ENCODE measurements at places on chromosomes 1 and 21. TPM values are rescaled to one million over a fixed set of nuclear protein-coding genes. Genes with fewer than 3 reads are reported as not detected.

- DNase-seq: no peak
- H3K27ac ChIP-seq: no peak overlapping the region
- H3K27me3 ChIP-seq: no peaks in the 10 kb centered on the region
- H3K4me3 ChIP-seq: no peak overlapping the region
- H3K36me3 ChIP-seq: no peaks in the 10 kb centered on the region
- no peaks in the 10 kb centered on the region for H3K4me1 ChIP-seq
Measured at GRCh38 chr1:175272361-175272760, 79.8 kb upstream of the KIAA0040 start.

GRCh38 chr1:121414905-121415304, 230.1 kb downstream of the SRGAP2C start:
- no peak for DNase-seq
- no peak overlapping the region for H3K27ac ChIP-seq
- no peaks in the 10 kb centered on the region for H3K27me3 ChIP-seq
- no peak overlapping the region for H3K4me3 ChIP-seq
- H3K36me3 ChIP-seq: no peaks in the 10 kb centered on the region

- no peak overlapping the region for H3K27ac ChIP-seq
- H3K4me1 ChIP-seq: no peaks in the 10 kb centered on the region
- H3K36me3 ChIP-seq: no peaks in the 10 kb centered on the region
- H3K27me3 ChIP-seq: no peaks in the 10 kb centered on the region
Measured at GRCh38 chr1:94531664-94532063, 9.9 kb downstream of the F3 start.

DNA sequence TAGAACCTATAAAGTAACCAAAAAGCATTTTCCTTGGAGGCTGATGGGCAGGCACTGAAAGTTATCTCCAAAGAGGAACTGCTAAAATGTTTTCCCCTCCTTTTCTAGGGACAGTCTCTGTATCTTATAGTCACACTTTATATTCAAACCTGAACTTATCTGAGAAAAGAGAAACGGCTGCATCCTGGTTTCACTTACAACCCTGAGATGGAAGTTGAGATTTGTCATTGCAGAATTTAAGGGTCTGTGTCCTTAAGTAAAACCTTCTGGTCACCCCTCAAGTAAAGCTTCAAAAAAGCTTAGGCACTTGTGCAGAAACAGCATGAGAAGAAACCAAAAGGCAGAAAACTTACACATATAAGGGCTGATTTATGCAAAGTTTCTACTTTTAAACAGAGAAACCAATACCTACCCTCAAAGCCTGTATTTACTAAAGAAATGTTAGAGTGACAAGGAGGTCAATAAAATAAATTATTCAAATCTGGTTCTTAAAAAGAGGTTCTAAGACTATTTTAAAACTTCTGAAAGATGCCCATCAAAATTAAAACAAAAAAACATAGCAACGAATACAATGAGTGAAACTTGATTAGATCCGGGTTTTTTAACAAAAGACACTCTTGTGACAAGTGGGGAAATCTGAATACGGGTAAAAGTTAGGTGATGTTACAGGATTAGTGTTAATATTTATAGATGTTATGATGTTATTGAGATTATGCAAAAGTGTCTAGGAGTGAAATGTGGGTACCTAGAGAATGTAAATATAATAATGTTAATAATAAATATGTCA, 9.9 kb downstream of the CD58 start:
- no peaks in the 10 kb centered on the region for H3K27me3 ChIP-seq
- H3K4me3 ChIP-seq: peak overlapping the region; percentile 45
- peaks cover 57% of the 10 kb centered on the region for H3K4me1 ChIP-seq
- no peak for DNase-seq

C1QC gene
- 0.64 TPM for total RNA-seq

DNA sequence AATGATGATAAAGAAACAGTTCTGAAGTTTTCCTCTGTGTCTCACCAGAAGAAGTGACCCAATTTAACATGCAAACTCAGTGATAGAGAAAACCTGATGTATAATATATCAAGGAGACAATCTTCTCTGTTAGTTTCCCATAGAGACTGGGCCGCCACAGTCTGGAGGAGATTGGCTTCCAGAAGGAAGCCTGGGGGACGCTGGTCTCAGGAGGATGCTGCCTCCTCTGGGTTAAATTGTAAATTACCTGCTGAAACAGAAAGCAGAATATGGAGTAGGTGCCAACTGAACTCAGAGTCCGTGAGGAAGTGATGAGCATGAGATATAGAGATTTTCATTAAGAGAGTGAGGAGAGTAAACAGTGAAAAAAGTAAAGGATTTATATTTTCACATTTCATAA, 15.8 kb downstream of the OR14I1 start:
- no peak overlapping the region for H3K27ac ChIP-seq
- H3K4me1 ChIP-seq: peaks cover 3% of the 10 kb centered on the region
- H3K4me3 ChIP-seq: no peak overlapping the region
- H3K36me3 ChIP-seq: no peaks in the 10 kb centered on the region
- DNase-seq: peak; percentile 43
- no peaks in the 10 kb centered on the region for H3K27me3 ChIP-seq

DNA sequence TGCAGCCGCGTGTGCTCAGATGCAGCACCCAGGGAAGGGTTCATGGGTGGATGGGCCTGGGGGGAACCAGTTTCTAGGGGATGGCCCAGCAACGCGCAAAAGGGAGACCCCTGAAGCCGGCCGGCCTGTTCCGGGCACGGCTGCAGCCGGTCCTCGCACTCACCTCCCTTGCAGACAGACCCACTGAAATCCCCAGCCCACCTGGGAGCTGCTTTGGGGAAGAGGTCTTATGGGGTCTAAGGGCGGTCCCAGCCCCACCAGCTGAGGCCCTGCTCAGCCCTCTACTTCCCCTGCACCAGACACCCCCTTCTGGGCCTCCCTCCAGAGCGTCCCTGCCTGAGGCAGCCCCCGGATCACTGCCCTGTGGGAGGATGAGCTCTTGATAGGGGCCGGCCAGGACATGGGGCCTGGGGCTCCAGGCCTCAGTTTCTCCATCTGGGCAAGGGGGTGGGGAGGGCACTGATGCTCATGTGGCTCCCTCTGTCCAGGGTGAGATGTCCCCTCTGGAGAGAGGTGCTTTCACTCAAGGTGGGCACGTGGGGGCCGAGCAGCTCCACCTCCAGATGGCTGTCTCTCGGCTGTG, 20.0 kb upstream of the TTC34 start:
- no peaks in the 10 kb centered on the region for H3K27me3 ChIP-seq
- no peaks in the 10 kb centered on the region for H3K36me3 ChIP-seq
- DNase-seq: no peak
- no peaks in the 10 kb centered on the region for H3K4me1 ChIP-seq
- no peak overlapping the region for H3K27ac ChIP-seq

THEMIS2 gene
- 58.7 TPM for total RNA-seq

GRCh38 chr1:74508449-74508848, 4.0 kb downstream of the LRRC53 start:
- no peak overlapping the region for H3K27ac ChIP-seq
- no peak for DNase-seq
- no peaks in the 10 kb centered on the region for H3K36me3 ChIP-seq

GRCh38 chr1:185562461-185563359, 171.5 kb upstream of the HMCN1 start:
- no peaks in the 10 kb centered on the region for H3K36me3 ChIP-seq
- H3K4me3 ChIP-seq: no peak overlapping the region
- peaks cover 7% of the 10 kb centered on the region for H3K4me1 ChIP-seq
- H3K27ac ChIP-seq: no peak overlapping the region

GRCh38 chr21:42448686-42449085, 45.0 kb downstream of the UBASH3A start:
- DNase-seq: no peak
- H3K36me3 ChIP-seq: no peaks in the 10 kb centered on the region
- H3K4me1 ChIP-seq: peaks cover 17% of the 10 kb centered on the region
- no peak overlapping the region for H3K27ac ChIP-seq
- no peak overlapping the region for H3K4me3 ChIP-seq

LCE1F gene
- not detected for total RNA-seq

GRCh38 chr1:147745271-147745670, 15.1 kb downstream of the GJA5 start:
- no peaks in the 10 kb centered on the region for H3K27me3 ChIP-seq
- no peaks in the 10 kb centered on the region for H3K4me1 ChIP-seq
- no peak overlapping the region for H3K27ac ChIP-seq
- no peak overlapping the region for H3K4me3 ChIP-seq
- no peak for DNase-seq
- no peaks in the 10 kb centered on the region for H3K36me3 ChIP-seq

DMRTA2 gene
- total RNA-seq: not detected

GRCh38 chr1:8443558-8444194, 125.8 kb downstream of the SLC45A1 start:
- no peak overlapping the region for H3K27ac ChIP-seq
- DNase-seq: no peak
- peaks cover 4% of the 10 kb centered on the region for H3K36me3 ChIP-seq
- H3K4me3 ChIP-seq: no peak overlapping the region
- peaks cover 7% of the 10 kb centered on the region for H3K4me1 ChIP-seq
- H3K27me3 ChIP-seq: no peaks in the 10 kb centered on the region

DNA sequence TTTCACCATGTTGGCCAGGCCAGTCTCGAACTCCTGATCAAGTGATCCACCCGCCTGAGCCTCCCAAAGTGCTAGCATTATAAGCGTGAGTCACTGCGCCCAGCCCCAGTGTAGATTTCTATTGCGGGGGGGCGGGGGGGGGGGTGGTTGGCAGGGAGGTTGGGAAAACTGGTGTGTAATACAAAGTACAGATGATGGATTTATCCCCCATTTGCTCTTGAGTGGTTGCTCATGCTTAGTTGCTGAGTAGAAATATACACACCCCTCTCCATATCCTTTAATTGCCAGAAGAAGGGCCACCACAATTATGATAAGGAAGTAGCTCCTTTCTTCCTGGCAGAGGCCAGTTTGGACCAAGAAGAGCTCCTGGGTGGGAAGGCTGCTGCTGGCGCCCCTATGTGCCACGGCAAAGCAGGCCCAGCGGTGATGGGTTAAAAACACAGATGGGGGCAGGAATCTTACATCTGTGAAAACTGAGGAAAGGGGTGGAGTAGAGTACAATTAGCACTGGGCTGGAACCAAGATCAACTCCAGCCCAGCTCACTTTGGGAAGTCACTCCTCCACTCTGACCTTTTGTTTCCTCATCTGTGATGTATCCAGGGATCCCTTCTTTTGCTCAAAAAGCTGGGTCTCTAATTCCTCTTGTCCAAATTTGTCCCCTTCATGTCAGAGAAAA, 55.2 kb downstream of the MRPL37 start:
- DNase-seq: no peak
- no peaks in the 10 kb centered on the region for H3K4me1 ChIP-seq
- H3K4me3 ChIP-seq: no peak overlapping the region
- no peak overlapping the region for H3K27ac ChIP-seq

DNA sequence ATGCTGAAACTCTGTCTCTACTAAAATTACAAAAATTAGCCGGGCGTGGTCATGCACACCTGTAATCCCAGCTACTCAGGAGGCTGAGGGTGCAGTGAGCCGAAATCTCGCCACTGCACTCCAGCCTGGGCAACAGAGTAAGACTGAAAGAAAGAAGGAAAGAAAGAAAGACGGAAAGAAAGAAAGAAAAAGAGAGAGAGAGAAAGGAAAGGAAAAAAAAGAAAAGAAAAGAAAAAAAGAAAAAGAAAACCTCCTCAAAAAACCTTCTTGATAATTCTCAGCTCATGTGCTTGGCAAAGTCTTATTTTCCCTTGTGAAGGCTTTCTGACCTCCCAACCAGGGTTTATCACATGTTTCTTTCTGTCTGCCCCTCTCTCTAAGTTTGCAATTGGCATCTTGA, 7.3 kb downstream of the NID1 start:
- H3K27ac ChIP-seq: peak overlapping the region; percentile 68
- no peak for DNase-seq
- peaks cover 8% of the 10 kb centered on the region for H3K4me1 ChIP-seq
- no peaks in the 10 kb centered on the region for H3K36me3 ChIP-seq
- H3K27me3 ChIP-seq: no peaks in the 10 kb centered on the region

GRCh38 chr1:219782929-219783328, 145.4 kb downstream of the SLC30A10 start:
- H3K27me3 ChIP-seq: no peaks in the 10 kb centered on the region
- no peak for DNase-seq
- no peak overlapping the region for H3K27ac ChIP-seq
- H3K36me3 ChIP-seq: no peaks in the 10 kb centered on the region
- H3K4me3 ChIP-seq: no peak overlapping the region

DNA sequence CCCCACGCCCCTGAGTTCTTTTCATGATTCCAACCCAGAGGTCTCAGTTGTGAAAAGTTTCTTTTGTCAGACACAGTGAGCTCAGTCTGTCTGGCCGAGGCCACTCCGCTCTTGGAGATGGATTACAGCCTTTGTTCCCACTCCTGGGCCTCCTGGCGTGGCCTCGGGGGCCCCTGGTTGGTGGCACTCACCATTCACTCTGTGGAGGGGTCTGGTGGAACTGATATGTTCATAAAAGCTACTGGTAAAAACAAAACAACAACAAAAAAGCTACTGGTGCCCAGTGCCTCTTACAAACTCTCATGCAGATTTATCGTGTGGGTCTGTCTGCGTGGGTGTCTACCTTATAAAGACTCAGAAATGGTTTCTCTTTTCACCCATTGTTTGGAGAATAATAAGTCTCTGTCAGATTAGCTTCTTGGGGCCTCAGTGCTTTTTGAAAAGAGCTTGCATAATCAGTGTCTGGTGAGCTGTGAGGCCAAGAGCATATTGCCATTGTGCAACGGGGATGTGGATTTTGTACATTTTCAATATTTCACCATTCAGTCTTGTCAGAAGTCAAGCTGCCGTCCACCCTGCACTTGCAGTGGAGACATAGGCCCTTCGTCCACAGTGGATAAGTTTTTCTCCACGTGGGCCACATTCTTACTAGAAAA, 86.7 kb downstream of the GALNT2 start:
- H3K4me1 ChIP-seq: peaks cover 20% of the 10 kb centered on the region
- no peak for DNase-seq
- H3K27ac ChIP-seq: no peak overlapping the region
- H3K4me3 ChIP-seq: no peak overlapping the region
- H3K27me3 ChIP-seq: no peaks in the 10 kb centered on the region
- no peaks in the 10 kb centered on the region for H3K36me3 ChIP-seq

CCDC181 gene
- not detected for total RNA-seq

GRCh38 chr1:87394513-87394912, 65.8 kb downstream of the LMO4 start:
- no peak for DNase-seq
- H3K27me3 ChIP-seq: no peaks in the 10 kb centered on the region
- H3K4me1 ChIP-seq: peaks cover 15% of the 10 kb centered on the region
- H3K27ac ChIP-seq: no peak overlapping the region

- H3K27ac ChIP-seq: no peak overlapping the region
- H3K36me3 ChIP-seq: no peaks in the 10 kb centered on the region
- 0 out of 2 replicates have a peak, but pooled peaks cover 6% of the 10 kb centered on the region for H3K4me1 ChIP-seq
- no peak overlapping the region for H3K4me3 ChIP-seq
Measured at GRCh38 chr1:91603409-91603808, 102.8 kb downstream of the CDC7 start.

CD1B gene
- total RNA-seq: not detected

GRCh38 chr1:159891275-159892157, 8.4 kb downstream of the CFAP45 start:
- H3K4me3 ChIP-seq: no peak overlapping the region
- 0 out of 2 replicates have a peak, but pooled peaks cover 2% of the 10 kb centered on the region for H3K27me3 ChIP-seq
- peaks cover 19% of the 10 kb centered on the region for H3K4me1 ChIP-seq
- peak; percentile 83 for DNase-seq
- H3K36me3 ChIP-seq: no peaks in the 10 kb centered on the region

GRCh38 chr1:236959112-236959511, 45.1 kb downstream of the MT1HL1 start:
- no peak overlapping the region for H3K27ac ChIP-seq
- DNase-seq: no peak
- no peaks in the 10 kb centered on the region for H3K4me1 ChIP-seq
- no peaks in the 10 kb centered on the region for H3K27me3 ChIP-seq
- H3K36me3 ChIP-seq: no peaks in the 10 kb centered on the region
- no peak overlapping the region for H3K4me3 ChIP-seq

Measured in GM12878 (cell line).